ENCODE measurements at places on chromosomes 11 and 22. TPM values are rescaled to one million over a fixed set of nuclear protein-coding genes. Genes with fewer than 3 reads are reported as not detected.

Gene RAB6A
- 109 TPM for total RNA-seq

Gene GSTT2B
- total RNA-seq = 43.9 TPM

Gene OR2AG2
- total RNA-seq = 0.15 TPM

DNA sequence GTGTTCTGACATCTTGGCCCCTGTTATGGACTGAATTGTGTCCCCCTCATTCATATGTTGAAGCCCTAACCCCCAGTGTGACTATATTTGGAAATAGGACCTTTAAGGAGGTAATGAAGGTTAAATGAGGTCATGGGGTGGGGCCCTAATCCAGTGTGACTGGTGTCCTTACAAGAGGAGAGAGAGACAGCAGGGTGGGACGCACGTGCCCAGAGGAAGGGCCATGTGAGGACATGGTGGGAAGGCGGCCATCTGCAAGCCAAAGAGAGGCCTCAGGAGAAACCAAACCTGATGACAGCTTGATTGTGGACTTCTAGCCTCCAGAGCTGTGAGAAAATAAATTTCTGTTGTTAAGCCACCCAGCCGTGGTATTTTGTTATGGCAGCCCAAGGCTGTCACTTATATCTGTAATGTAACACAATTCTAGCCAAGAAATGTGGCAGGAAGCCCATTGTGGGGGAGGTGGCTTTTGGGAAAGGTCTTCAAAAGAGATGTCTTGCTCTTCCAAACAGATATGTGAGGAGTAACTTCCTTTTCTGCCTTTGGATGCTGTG is 23.7 kb downstream of the SLC22A6 start:
- no peak for DNase-seq

DNA sequence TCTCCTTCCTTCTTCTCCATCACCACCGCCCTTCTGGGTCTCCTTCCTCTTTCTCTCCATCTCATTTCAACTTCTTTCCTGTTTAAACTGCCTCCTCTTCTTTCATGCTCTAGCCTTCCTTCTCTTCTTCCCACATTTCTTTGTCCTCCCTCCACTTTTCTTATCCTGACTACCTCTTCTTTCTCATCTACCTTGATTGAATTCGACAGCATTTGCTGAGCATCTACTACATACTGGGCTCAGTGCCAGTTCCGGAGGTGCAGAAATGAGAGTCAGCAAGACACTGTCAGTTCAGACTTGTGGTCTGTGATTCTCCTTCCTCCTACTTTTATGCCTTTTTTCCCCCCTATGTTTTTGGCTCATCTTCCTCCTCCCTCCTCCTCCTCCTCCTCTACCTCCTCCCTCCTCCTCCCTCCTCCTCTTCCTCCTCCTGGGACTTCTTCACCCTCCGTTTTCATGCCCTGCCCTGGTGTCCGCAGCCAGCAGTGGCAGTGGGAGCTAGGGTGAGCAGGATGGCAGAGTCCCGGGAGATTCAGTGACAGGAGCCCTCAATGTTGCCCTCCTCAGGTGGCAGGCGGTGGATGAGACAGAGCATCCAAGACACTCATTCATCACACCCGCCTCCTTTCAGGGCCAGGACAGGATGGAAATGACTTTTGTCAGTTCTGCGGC is 146.0 kb upstream of the SEZ6L start:
- no peak for DNase-seq

- no peak for DNase-seq
These were observed 266.3 kb downstream of the BRD1 start for GRCh38 chr22:49561338-49561737.

GRCh38 chr11:21353425-21353824 is 684.0 kb downstream of the NELL1 start:
- DNase-seq = no peak

DNA sequence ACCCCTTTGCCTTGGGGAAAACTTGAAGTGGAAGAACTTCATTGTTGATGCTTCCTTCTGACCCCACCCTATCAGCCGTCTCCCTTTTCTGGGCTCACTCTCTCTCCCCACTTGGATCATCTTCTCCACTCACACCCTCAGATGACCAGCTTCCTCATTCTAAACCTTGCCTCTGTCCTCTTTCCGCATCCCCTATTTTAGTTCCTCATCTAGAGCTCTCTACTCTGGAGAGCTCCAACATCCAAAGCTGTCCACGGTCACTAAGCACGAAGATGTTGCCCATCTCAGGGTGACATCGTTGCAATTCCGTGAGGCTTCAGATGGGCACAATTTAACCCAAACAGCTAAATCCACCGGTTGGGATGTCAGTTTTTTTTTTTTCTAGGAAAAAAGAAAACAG is 31.6 kb upstream of the ME3 start:
- no peak for DNase-seq

DNA sequence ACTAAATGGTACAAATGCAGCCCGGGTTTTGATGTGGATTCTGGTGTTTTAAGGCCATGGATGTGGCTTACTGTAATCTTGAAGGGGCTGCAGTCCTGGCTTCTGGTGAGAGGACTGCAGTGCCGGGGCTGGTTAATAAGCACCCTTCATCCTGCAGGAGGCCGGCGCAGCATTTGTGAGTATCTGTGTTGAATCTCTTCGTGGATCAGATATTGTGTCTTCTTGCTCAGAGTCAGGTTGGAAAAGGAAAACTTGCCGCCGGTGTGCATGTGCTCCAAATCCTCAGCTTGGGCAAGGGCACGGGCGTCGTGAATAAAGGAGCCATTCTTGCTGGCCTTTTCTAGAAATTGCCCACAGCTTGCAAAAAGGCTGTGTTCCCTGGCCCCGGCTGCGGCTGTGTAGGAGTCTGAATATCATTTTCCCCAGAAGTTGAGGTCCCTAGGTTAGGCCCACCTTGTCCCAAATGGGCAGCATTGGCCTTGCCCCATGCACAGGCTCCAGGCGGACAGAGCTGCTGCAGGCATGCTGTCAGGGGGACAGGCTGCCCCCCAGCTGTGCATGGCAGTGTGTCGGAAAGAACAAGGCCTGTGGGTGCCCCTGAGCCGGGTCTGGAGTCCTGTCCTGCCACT is 28.9 kb upstream of the PARVB start:
- DNase-seq = no peak

DNA sequence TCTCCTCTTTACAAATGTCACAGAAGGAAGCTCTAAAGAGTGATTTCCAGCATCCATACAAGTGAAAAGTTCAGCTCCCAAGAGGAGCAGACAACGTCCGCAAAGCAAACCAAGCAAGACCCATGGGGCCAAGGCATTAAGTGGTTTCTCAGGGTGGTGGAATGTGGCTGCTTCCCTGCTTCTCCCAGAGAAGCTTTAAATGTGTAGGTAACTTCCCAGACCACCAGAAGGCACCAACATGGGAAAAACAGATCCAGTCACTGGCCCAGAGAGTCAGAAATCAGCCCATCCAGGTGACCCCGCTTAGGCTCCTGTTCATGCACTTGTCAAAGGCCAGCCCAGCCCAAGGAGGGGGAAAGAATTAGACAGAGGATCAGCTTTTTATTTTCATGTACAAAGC is 13.3 kb upstream of the PHF21A start:
- DNase-seq = no peak

GRCh38 chr11:130533113-130533798 is 84.8 kb downstream of the ADAMTS15 start:
- no peak for DNase-seq

- peak; percentile 96 for DNase-seq
These were observed 83.0 kb downstream of the ABTB2 start for GRCh38 chr11:34274712-34275398.

DNA sequence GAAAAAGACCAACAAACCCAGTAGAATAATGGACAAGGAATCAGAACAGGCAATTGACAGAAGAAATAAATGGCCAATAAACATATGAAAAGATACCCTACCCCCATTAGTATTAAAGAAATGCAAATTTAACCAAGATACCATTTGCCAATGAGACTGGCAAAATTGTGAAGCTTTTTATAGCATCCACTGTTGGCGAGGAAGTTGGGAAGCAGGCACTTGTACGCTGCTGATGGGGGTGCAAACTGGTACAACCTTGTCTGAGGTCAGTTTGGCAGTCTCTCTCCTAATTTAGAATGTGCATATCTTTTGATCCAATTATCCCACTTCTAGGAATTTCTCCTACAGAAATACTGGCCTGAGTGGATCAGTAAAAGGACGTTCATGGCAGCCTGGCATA is 8.6 kb upstream of the NRXN2 start:
- no peak for DNase-seq

DNA sequence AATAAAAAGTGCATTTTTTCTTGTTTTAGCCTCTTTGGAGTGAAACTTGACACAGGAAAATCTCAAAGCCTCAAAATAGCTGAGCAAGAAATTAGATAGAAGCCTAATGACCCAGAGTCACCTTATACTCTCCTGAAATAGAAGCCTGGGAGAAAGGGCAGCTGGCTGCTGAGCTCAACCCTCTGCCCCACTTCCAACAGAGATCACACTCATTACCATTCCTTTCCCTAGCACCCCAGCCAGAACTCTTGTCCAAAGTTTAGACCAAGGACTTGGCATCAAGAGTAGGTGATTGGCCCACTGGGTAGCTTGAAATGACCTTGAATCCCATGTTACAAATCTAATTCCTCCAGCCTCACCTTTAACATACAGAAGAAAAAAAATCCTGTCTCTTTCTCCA is 62.7 kb upstream of the AMOTL1 start:
- no peak for DNase-seq

DNA sequence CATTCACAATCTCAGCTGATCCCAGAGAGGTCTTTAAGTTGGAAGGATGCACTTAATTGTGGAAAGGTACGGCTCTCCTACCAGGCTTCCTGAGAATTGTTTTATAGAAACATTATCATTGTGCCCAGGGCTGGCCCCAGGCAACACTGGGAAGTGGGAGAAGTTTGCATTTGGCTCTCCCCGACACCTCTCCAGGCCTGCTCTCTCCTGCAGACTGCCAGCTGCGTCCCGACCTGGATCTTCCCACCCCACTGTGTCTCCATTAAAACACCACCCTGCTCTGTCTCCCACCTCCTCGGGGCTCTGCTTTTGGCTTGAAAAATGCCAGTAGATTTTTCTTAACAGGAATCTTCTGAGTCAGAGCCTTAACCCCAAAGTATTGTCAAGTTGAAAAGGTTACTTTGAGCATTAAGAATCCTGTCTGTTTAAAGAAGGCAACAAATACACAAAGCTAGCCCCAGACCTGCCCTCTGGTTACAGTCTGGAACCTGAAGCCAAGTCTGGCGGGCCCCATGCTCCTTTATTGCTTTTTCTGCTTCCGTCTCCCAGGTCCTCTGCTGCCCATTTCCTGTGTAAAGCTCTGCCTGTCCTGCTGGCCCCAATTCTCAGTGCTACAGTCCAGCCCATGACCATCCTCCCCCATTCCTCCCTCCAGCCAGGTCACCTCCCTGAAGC is 530.2 kb downstream of the SOX6 start:
- DNase-seq = no peak

DNA sequence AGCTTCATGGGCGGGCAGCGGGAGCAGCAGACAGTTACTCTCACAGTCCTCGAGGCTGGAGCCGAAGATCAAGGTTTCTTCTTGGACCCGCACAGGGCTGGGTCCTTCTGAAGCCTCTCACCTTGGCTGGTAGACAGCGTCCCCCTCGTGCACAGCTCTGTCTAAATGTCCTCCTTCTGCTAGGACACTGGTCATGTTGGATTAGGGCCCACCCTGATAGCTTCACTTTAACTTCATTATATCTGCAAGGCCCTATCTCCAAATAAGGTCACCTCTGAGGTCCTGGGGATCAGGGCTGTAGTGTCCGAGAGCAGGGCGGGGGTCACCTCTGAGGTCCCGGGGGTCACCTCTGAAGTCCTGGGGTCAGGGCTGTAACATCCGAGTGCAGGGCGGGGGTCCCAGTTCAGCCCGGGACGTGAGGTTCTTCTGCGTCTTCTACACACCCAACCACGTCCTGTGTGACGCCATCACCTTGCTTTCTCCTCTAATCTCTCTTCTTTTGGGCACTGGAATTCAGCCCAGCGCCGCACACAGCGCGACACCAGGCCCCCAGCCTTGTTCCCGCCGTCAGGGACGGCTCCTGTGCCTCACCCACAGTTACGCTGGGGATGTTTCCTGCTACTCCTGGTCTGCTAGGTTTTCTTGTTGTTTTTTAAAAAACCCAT is 34.1 kb upstream of the TOLLIP start:
- DNase-seq = no peak

GRCh38 chr11:31060880-31061279 is 308.7 kb downstream of the DCDC1 start:
- no peak for DNase-seq
